ENCODE measurements at places on chromosomes 7 and 10.

GRCh38 chr10:14604181-14605142 is 170.2 kb downstream of the FAM107B start:
- DNase-seq: peak; percentile 13

- no peak for DNase-seq
These were observed 1199.1 kb upstream of the SORCS1 start for GRCh38 chr10:108363576-108363975.

DNA sequence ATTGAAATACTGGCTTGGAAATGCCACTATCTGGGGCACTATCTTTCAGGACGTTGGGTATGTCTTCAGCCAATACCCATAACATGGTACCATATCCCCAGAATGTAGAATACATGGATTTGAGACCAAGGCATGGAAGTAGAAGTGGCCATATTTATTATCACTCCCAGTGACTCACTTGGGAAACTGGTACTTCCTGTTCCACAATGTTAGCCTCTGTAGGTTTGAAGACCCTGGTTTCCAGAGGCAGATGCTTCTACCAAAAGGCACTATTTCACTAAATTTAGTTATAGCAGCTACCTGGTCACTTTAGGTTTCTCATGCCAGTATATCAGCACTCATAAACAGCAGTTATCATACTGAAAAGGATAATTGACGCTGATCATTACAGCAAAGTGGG is 184.2 kb downstream of the CCDC71L start:
- no peak for DNase-seq

DNA sequence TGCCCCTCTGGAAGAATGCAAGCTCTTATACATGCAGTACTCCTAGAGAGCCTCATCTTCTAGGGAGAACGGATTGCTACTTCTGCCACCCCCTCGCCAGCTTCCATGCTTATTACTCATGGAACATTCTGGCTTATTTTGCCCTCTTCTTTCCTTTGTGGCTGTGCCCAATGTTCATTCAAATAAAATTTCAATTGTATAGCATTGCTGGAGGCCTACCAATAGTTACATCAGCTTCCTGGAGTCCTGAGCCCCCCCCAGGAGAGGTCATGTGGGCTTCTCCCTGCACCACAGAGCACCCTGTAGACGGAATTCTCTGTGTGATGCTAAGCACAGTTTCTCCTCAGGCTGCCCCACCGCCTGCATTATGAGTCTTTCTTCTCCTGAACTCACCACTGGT is 1094.0 kb downstream of the KCNMA1 start:
- no peak for DNase-seq

GRCh38 chr10:126908225-126908624 is 3.0 kb downstream of the DOCK1 start:
- no peak for DNase-seq

GRCh38 chr7:100049441-100050291 is at the start of gene ZSCAN21:
TSS of gene ZSCAN21 (plus strand) at chr7:100049774. CDS start at chr7:100057007, 7,233 bp downstream.
- peak; percentile 64 for DNase-seq

GRCh38 chr10:49168831-49169500 is 19.2 kb downstream of the TMEM273 start:
- DNase-seq: no peak

DNA sequence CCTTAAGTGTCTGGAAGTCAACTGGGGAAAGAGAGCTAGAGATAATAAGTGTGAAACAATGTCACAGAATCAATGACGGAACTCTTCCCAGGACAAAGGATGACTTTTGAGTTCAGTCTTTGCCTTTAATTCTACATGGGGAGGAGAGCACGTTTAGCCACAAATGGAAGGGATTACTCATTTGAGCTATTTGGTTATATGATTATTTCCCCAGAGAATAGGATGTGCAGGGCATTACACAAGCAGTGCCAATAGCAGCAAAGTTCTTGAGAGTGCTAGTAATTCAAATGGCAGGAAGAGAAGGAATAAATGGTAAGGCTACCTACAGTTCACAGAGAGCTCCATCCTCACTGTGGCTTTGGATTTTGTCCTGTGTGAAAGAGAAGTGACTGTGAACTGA is 6.0 kb downstream of the EGFR start:
- no peak for DNase-seq

DNA sequence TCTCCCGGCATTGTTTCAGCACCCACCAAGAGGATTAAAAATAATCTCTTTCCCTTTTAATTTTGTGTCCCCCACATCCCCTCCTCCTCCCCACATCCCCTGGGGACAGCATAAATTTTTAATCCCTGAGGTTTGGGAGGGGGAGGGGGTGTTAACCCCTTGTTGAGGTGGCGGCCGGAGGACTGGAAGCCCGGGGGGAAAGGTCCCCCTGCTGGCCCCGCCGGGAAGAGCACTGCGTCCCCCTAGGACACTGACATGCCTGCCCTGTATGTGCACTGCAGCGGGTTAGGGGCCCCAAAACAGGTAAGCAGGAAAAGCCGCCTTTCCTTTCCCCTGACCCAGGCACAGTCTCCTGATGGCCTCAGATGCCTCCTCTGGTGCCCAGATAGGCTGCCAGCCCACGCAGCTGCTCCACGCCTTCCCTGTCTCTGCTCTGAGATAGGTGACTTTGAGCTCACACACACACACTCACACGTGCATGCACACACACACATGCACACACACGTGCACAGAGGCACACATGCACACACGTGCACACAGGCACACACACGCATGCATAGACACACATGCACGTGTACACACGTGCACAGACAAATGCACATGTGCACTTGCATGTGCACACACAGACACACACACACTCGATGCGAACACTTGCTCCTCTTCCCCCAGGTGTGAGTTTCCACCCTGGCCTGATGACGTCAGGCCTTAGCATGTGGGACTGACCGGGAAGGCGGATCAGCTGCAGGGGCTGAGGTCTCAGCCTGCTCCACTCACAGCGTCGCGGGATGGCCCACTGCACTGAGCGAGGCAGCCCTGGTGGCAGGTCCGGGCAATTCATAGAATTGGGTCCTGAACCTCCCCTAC is 12.3 kb downstream of the CNPY1 start:
- no peak for DNase-seq

GRCh38 chr7:142436601-142437000 is 178.7 kb upstream of the PRSS58 start:
- no peak for DNase-seq

DNA sequence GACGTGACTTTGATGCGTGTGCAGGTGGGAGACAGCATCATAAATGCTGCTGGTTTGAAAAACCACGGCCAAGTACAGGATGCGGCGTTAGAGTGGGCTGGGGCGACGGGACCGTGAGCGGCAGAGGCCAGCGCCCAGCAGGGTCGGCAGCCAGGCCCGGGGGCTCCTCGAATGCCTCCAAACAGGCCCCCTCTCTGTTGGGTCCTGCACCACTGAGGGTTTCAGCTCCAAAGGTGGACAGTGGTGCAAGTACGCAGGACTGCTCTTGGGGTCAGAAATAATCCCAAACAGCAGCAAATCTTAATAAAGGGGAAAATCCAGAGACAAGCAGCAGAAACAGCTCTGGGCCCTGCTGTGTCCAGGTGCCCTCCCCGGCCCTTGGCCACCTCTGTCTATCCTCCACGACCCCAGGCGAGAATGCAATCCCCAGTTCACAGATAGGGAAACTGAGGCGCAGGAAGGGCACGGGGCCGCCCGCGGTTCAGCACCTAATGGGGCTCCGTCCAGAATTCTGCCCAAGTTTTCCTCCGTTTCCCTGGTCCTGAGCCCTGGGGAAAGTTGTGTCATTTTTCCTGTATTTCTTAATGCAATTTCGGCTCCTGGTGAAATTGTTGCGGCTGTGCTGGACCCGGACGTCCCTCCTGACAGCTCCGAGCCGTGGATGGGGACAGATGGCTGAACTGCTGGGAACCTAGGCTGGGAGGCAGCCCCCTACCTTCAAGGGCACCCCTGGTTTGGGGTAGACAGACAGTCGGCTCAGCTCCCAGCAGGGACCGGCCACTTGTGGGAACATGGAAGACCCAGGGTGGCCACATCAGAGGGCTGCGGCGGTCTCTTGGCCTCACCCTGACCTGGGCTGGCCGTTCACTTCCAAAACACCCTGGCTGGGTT is 97.4 kb downstream of the FOXL3 start:
- DNase-seq: no peak

DNA sequence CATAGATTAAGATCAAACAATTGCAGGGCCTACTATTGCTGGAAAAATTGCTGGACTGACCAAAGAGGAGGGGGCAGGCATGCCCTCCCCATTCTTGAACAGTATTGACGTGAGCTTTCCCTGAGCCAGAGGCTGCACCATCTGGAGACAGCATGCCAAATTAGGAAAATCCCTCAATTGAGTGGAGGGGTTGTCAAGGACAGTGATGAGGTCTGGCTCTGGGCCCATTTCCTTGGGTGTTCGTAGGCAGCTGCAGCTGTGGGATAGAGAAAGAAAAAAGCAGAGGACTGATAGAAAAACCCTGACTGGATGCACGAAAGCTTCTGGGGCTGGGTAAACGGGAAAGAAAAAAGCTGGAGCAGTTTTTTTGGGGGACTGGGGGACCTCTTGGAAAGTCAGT is 22.8 kb upstream of the ORC5 start:
- no peak for DNase-seq

DNA sequence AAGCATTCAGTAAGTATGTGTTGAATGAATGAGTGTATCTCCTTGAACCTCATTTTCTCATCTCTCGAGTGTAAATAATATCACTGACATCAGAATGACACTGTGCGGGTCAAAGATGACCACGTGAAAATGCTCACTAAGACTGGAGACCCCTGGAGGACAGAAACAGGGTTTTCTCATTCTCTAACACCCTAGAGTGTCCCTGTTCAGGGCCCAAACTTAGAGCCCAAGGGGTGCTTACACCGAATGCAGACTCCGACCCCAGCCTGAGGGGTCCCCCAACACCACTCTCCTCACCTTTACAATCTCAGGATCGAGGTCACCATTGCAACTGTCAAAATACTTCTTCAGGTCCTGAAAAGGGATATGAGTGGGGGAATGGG is 1.4 kb downstream of the CDK5 start:
- DNase-seq: no peak

- DNase-seq: no peak
These were observed 1208.0 kb downstream of the SORCS1 start for GRCh38 chr10:105956550-105956949.

DNA sequence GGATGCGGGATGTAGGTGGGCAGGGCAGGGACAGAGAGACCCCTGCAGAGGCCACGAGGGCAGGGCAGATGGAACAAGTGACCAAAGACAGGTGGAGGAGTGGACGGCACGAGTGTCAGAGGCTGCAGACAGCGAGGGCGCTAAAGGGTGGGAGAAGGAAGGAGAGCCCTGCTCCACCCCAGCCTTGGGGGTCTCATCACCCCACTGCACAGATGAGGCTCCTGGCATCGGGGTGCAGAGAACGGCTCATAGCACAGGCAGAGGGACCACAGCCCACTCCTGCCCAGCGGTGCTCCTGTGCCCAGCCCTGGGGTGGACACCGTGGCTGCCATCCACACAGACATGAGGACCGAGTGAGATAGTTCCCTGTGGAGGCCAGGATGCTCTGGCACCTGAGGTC is 2.2 kb upstream of the LAT2 start:
- DNase-seq: no peak

DNA sequence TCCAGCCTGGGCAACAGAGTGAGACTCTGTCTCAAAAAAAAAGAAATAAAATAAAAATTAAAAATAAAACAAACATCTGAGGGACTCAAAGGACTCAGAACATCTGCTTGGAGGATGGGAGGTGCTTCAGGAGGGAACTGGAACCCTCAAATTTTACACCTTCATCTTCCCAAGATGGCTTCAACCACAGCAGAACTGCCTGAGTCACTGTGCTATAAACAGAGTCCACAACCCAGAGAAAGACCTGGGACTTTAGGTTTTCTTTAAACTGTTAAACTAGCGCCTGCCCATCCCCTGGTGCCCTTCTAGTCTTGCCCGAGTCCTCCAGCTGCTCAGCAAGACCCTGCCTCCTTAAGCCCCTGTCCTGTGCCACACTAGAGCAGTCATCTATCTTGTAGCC is 40.8 kb downstream of the RGS10 start:
- no peak for DNase-seq

DNA sequence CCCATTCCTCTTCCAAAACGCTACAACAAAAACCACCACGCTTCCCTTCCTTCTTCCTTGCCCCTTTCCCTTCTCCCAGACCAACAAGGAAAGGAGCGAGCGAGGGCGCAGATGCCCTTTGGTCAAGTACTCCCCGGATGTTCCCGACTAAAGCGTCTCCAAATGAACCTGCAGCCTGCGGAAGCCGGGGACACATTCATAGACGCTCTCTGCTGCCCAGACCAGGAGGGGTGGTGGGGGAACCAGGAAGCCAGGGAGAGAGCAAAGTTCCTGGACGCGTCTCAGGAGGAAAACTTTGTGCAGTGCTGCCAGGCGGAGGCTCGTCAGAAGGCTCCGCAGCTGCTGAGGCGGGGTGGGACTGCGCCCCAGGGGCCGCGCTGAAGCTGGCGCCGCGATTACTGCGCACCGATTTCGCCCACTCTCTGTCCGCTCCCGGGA is 754 bp downstream of the SEMA3D start:
- DNase-seq: no peak

GRCh38 chr7:143002106-143002505 is 24.8 kb downstream of the OR9A2 start:
- DNase-seq: no peak

DNA sequence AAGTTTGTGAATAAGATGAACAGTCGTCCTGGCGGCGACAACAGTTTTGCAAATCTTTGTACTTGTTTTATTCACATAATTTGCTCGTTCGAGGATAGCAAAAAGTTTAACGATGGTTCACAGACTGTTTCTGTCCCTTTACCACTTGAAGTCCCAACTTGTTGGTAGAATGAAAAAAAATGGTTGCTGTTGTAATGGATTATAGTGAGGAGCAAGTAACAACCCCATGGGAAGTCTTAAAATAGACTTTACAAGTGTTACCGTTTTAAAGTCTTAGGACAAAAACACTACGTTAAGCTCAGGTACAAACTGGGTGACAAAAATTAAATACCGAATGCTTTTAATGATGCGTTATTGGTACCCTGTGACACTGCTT is 589 bp downstream of the LSM8 start:
- no peak for DNase-seq

GRCh38 chr7:28477041-28477442 is 64.7 kb downstream of the CREB5 start:
- no peak for DNase-seq

- DNase-seq: no peak
These were observed 286.8 kb upstream of the ZMIZ1 start for GRCh38 chr10:78781991-78782390.

- DNase-seq: no peak
These were observed 39.0 kb upstream of the PCBD1 start for GRCh38 chr10:70927189-70927943.

DNA sequence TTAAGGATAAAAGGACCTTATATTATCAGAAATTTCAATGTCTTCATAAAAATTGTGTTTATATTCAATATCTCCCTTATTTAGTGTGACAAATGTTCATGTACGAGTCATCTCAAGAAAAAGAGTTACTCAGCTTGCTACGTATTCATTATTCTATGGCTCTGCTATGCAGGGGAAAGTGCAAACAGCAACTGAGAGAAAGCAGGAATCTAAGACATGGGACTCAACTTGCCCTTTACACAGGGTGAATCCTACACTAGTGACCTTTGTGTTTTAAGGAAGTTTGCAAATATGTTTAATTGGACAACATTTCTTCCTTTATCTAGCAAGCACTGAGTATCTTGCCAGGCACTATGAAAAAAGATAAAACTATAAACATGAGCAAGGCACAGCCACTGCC is 104.7 kb downstream of the NPSR1 start:
- no peak for DNase-seq

- DNase-seq: no peak
These were observed 288.6 kb upstream of the PHF14 start for GRCh38 chr7:10685040-10685439.

- no peak for DNase-seq
These were observed 3.4 kb downstream of the OGDH start for GRCh38 chr7:44609829-44610228.

- no peak for DNase-seq
These were observed at the start of gene IFIT3 for GRCh38 chr10:89327803-89328441. TSS of gene IFIT3 (plus strand) at chr10:89327997. CDS start at chr10:89328074, 77 bp downstream.

All from NCI-H1048 (cell line).